ENCODE measurements at places on chromosomes 7 and 10.

DNA sequence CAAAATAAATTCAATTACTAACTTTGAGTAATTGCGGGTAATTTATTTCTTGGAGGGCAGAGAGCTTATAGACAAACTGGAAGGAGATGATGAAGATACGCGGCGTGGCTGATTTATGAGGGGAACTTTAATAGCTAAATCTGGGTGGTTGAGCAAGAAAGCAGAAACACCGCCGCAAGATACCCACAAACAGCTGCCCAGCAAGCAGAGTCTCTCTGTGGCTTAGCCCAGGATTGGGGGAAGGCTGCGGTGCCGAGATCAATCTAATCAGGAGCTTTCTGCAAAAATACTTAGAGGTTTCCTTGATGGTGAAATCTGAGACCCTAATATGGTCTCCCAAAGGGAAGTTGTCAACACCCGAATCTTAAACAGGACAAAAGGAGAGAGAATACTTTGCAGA, 94.9 kb upstream of the MGMT start:
- DNase-seq = no peak

DNA sequence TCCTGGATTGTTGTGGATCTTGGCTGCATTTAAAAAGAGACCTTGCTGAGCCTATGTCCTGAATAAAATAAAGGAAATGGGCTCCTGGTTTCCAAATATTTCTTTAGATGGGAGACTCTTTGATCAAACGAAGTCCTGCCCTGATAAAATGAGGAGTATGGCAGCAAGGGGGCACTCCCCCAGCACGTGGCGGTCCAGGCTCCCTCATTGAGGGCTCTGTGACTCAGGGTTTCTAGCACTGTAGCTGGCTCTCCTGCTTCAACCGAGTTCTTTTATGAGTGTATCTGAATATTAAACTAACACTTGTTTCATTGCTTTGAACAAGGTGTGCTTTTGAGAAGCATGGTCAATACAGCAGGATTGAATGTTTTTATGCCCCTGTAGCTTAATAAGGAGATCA, 114.2 kb downstream of the AVL9 start:
- DNase-seq = no peak

GRCh38 chr7:92955081-92955480, 118.7 kb upstream of the CDK6 start:
- no peak for DNase-seq

DNA sequence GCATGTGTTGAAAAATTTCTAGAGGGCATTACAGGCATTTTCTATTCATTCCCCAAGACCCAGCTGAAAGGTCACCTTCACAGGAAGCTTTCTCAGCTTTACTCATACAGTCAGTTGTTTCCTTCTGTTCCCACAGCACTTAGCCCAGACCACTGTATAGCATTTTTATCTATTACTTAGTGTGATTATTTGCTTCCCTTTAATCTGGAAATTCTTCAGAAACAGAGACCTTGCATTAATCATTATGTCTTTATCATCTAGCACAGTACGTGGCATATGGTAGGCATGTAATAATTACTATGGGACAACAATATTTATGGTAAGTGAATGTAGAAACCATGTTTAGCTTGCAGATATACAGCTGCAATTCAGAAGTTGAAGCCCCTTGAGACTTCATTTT, 38.2 kb upstream of the CDK6 start:
- DNase-seq = no peak

- DNase-seq = no peak
Measured at GRCh38 chr10:70507966-70508365, 29.4 kb downstream of the PALD1 start.

DNA sequence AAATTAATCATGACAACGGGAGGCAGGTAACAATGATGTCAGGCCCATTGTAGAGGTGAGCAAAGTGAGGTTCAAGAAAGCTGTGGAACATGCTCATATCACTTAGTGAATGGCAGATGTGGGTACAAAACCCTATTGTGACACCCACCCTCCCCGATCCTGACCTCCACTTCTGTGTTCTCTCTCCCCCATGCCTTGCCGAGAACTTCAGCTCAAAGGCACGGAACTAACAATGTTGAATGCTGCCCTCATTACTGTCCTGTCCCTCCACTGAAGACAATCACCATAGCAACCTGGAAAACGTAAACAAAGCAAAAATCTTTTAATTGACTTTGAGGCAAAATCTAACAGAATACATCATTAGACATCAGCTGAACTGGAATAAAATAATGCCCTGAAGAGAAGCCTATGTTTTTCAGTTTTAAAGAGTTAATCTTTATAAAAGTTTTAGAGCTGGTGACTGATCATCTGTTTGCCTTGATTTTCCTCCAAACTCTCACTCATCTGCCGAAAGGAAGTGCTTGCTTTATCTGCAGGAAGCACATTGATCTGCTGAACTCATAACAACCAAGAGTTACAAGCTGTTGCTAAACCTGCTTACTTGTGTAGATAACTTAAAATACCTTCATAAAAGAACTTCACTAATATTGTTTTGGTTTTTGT, 133.6 kb downstream of the CUBN start:
- DNase-seq = no peak

GRCh38 chr10:49116509-49117375, 1.4 kb upstream of the VSTM4 start:
- no peak for DNase-seq

- DNase-seq = no peak
Measured at GRCh38 chr10:124627866-124628675, 116.1 kb downstream of the FAM53B start.

GRCh38 chr10:97633921-97634320, 621 bp upstream of the MORN4 start:
- DNase-seq = no peak

DNA sequence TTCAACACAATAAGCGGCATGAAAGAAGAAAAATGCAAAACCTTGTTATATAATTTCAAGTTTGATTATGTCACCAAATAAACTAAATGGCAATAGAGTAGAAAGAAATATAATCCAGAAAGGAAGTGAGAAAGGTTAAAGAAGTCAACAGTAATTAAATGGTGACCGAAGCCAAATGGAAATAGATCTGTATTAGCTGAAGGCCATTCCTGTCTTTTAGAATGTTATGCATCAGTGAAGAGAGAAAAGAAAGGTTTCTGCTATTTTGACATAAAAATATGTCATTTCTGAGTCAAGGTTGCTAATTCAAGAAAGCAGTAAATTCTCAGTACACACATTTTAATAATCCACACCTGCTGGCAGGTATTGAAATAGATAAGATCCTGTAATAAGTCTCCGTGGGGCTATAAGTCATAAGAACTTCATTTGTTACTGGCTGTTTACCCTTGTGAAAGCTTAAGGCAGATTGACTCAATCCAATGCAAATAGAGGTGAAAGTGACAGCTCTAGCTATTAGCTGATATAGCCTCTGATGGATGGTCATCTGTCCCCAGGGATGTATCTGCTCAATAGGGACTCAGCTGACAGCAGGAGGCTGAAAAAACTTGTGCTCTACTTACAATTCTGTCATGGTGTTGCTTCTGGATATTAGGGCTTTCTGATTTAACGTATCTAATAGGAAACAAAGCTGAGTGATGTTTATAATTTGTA, 152.1 kb downstream of the FZD1 start:
- DNase-seq = no peak

GRCh38 chr10:105807935-105808587, 1167.0 kb downstream of the SORCS3 start:
- no peak for DNase-seq

DNA sequence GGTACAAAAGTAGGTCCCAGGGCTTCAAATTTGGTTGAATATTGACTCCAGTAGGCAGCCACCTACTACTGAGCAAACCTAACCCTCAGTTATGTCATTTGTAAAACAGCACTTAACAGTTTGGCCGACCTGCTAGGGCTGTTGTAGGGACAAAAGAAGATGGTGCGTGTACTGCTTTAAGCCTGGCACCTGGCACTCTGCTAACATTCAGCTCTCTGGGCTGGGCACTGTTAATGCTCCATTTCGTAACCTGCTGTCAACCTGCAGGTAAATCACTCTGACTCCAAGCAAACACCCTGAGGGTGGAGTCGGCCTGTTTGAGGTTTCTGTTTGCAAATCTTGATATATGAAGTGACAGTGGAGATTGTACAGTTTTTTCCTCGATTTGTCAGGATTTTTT, 7.2 kb downstream of the ZKSCAN1 start:
- DNase-seq = no peak

GRCh38 chr7:68439897-68440296, 1158.4 kb upstream of the AUTS2 start:
- DNase-seq = no peak

DNA sequence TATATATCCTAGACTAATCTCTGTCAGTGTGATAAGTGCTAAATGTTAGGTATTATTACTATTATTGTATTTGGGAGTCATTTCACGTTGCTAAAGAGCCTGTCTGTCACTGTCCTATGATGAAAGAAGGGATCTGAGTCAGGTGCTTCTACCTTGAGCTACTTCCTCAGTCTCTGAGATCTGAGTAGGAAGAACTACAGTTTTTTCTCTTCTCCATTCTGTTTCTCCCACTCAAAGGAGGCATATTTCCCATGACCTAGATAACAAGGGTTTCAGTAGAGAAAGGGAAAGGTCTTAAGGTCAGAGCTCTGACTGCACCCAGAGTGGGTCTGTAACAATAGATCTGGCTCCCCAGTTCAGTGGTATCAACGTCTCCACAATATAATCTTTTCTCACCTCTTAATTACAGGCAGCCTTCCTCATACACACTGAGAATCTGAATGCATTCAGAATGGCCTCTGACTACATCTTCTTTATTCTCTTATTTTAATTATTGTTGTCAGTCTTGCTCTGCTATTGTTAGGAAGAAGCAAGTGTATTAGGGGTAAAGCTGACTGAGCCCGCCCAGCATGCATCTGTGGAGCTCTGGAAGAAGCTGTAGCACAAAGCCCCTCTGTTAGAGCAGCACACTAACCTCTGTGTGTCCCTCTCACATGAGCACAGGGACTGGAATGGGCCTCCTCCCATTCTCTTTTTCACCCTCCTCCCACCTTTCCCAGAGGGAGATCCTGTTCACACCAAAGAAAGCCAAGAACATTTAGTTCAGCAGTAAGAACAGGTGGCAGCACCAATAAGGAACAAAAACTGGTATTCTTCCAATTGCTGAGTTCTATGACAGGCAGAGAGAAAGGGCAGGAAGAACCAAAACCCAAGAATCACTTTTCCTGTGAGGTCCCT, 38.1 kb downstream of the USP54 start:
- DNase-seq = no peak

DNA sequence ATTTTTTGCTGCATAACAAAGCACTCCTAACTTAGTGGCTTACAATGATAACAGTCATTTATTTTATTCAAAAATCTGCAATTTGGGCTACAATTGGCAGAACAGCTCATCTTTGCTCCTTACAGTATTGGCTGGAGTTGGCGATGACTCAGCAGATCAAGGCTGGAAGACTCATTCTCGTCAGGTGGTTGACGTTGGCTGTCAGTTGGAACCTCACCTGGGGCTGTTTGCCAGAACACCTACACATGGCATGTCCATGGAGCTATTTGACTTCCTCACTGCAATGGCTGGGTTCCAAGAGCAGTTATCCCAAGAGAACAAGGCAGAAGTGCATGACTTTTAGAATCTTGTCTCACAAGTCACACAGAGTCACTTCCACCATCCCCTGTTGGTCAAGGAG, 75.1 kb downstream of the NOD1 start:
- DNase-seq = no peak

- no peak for DNase-seq
Measured at GRCh38 chr10:90805206-90805605, 52.6 kb downstream of the HTR7 start.

DNA sequence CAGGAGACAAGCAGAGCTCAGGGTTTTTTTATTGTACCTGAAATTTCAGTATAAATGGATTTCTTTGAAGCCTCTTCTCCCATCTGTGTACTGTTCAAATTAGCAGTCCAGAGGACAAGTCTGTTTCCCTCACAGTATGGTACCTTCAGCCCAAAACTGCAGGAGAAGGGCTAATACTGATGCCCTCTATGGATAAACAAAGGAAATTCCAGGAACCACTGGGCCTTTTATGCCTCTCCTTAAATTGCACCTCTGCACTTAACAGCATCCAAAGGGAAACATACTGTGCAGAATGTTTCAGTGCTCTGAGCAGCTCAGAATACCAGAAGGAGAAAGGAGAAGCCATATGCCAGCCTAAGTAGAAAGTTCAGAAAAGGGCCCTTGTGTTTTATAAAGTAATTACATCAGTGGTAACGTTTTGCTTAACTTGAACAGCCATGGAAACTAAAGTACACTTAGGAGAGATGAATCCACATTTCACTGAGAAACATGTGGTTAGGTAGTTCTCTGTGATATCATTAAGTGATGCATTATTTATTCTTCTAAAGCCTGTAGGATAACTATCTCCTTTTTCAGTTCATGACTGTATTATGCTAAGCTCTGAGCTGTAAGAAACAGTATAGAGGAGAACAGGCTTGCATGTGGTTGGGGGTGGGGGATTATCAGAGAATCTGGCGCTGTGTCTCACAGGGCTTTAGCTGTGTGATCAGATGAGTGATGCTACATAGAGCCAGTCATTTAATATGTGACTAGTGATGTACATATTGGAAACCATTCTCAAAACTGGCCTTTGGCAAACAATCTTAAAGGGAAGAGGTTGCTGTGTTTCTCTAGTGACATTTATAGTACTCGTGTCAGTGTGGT, 111.3 kb downstream of the POU6F2 start:
- DNase-seq = no peak

DNA sequence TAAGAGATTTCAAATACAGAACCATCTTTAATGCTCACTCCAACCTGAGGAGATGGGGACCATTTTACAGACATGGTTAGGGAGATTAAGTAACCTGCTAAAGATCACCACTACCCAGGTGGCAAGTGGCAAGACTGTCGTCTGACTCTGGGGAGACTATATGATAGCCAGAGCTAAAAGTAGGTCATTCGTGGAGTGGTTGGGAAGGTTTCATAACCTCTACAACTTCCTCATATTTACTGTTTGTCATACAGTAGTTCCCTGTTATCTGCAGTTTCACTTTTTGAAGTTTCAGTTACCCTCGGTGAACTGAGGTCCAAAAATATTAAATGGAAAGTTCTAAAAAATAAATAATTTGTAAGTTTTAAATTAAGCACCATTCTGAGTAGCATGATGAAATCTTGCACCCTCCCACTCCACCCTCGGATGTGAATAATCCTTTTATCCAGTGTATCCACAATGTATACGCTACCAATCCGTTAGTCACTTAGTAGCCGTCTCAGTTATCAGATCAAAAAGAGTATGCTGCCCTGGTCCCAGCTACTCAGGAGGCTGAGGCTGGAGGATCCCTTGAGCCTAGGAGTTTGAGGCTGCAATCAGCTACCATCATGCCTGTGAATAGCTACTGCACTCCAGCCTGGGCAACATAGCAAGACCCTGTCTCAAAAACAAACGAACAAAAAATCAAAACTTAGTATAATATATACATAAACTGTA, 14.9 kb upstream of the LGI1 start:
- DNase-seq = no peak
